ENCODE measurements at places on chromosomes 16 and 17.

GRCh38 chr17:19610311-19610710 lies 38.2 kb upstream of the ALDH3A2 start:
- H3K4me3 ChIP-seq = no peak overlapping the region
- no peak for DNase-seq
- H3K27me3 ChIP-seq = no peaks in the 10 kb centered on the region
- H3K4me1 ChIP-seq = no peaks in the 10 kb centered on the region
- H3K27ac ChIP-seq = no peak overlapping the region

DNA sequence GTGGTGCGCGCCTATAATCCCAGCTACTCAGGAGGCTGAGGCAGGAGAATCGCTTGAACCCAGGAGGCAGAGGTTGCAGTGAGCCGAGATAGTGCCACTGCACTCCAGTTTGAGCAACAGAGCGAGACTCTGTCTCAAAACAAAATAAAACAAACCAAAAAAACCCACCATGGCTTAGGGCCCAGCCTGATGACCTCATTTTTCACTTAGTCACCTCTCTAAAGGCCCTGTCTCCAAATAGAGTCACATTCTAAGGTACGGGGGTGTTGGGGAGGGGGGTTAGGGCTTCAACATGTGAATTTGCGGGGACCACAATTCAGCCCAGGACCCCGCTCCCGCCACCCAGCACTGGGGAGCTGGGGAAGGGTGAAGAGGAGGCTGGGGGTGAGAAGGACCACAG lies 1.4 kb upstream of the STH start:
- DNase-seq = peak; percentile 46
- no peaks in the 10 kb centered on the region for H3K27me3 ChIP-seq
- H3K4me3 ChIP-seq = no peak overlapping the region
- no peak overlapping the region for H3K27ac ChIP-seq
- no peaks in the 10 kb centered on the region for H3K36me3 ChIP-seq

DNA sequence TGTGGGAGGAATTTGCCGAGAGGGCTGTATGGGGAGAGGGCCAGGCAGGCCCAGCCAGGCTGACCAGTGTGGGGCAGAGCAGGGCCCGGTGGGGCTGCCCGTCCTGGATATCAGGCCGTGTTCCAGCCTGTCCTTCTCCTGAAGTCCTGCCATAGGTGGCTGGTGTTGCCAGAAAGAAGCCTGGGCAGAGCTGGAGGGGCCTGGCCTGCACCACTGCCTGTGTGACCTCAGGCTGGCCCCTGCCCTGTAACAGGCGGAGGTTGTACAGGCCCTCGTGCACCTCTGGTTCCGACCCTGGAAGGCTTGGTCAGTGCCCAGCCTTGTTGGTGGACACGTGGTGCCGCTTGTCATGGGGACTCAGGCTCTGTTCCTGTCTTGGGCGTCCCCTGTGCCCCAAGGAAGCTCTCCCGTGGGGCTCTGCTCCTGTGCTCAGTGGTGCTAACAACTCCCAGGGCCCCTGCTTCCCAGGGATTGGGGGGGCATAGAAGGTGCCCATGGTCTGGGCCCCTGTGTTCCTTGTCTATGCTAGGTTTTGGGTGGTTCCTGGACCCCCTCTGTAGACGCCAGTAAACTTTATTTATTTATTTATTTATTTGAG lies 33.3 kb downstream of the ADCY7 start:
- H3K4me3 ChIP-seq = no peak overlapping the region
- H3K36me3 ChIP-seq = no peaks in the 10 kb centered on the region
- H3K27me3 ChIP-seq = no peaks in the 10 kb centered on the region
- peaks cover 20% of the 10 kb centered on the region for H3K4me1 ChIP-seq
- no peak for DNase-seq

DNA sequence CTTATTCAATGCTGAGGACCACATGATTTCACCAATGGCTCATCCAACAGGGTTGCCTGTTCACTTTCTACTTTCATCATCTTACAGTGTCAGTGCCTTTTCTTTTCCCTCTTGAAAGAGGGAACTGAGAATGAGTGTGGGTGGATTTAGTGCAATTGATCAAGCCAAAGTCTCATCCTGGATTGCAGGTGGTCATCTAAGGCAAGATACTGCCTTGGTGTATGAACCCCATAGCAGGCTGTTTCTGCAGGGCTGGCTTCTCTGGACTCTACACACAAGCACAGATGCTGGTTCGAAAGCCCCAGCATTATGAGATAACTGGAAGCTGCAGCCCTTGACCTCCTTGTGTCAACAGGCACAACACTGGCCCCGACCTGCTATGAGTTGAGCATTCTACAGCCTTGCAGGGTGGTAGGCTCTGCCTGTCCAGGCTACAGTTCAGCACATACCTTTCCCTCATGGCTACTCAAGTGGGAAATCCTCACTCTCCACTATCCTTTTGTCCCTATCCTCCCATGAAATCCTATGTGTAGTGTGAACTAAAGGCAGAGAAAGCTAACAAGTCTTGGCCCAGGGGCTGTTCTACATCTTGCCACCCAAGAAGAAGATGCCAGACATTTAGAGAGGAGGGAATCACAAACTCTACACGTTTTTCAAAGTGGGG lies 358.7 kb downstream of the SLC39A11 start:
- H3K4me1 ChIP-seq = no peaks in the 10 kb centered on the region
- H3K27me3 ChIP-seq = no peaks in the 10 kb centered on the region
- H3K36me3 ChIP-seq = no peaks in the 10 kb centered on the region
- no peak overlapping the region for H3K4me3 ChIP-seq
- no peak for DNase-seq
